ENCODE measurements at places on chromosomes 16 and 17.

DNA sequence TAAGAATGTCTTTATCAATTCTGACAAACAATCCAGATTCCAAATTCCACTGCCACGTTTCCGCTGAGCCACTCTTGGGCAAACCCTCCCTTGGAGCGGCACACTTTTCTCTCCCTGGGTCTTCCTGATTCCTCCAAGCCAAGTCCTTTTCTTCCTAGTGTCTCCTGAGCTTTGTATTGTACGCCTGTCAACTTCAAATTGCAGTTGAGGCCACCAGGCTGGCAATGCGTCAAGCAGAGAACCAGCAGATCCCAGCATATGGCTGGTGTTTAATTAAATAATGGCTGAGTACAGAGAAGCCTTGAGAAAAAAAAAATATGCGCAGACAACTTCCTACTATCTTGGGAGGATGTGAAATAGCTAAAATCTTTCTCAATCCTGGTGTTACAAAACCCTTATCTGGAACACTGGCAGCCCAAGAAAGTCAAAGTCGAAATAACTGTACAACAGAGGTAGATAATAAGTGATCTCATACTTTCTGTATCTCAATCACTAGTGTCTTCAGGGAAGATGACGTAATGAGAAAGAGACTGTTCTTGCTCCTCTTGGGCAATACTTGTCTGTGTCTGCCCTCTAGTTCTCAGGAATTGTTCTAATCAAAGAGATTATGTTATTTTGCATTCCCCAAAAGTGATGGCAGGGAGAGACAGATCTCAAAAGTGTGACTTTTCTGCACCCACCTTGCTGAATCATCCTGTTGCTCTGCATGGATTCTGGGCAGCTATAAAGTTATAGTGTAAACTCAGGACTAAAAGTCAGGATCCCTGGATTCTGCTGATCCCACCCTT is 15.0 kb downstream of the SMIM36 start:
- no peaks in the 10 kb centered on the region for H3K36me3 ChIP-seq
- no peaks in the 10 kb centered on the region for H3K4me1 ChIP-seq
- H3K27ac ChIP-seq: no peak overlapping the region
- H3K4me3 ChIP-seq: no peak overlapping the region
- peaks cover 27% of the 10 kb centered on the region for H3K27me3 ChIP-seq
- no peak for DNase-seq

- no peaks in the 10 kb centered on the region for H3K4me1 ChIP-seq
- no peaks in the 10 kb centered on the region for H3K27me3 ChIP-seq
- H3K4me3 ChIP-seq: no peak overlapping the region
- no peak overlapping the region for H3K27ac ChIP-seq
These were observed 581.7 kb downstream of the MAF start for GRCh38 chr16:79018650-79019429.

DNA sequence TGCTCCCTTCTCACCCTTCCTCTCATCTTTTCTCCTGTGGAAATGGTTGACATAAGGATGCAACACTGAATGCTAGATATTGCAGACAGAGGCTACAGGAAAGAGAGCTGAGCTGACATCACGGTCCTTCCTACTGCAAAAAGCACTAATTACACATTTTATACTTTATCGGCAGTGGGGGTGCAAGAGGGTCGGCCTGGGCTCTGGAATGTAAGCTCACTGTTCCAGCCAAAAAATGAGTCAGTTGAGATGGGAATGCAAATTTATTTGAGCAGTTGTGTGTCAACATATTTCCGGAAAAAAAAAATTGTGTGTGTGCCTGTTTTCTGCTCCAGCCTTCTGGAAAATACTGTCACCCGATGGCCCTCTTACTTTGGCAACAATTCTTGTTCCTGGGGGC is 14.1 kb upstream of the MRTFB start:
- no peak overlapping the region for H3K27ac ChIP-seq
- DNase-seq: no peak
- H3K4me1 ChIP-seq: no peaks in the 10 kb centered on the region
- H3K4me3 ChIP-seq: no peak overlapping the region

DNA sequence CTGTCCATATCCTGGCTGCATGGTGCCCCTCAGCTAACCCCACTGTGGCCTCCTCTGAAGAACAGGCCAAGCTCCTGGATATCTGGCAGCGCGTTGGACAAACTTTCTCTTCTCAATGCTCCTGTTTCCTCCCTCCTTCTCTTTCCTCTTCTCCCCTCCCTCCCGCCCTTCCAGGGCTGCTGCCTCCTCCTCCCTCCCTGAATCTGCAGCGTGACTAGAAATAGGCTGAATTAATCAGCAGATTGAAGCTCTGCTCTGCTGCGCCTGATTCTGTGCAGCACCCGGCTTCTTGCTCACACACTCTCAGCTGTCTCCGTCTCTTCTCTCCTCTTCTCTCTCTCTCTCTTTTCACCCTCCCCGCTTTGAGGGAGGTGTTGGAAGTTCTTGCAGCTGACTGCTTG is 19.8 kb downstream of the TMEM94 start:
- no peaks in the 10 kb centered on the region for H3K4me1 ChIP-seq
- peaks cover 11% of the 10 kb centered on the region for H3K36me3 ChIP-seq
- H3K27ac ChIP-seq: no peak overlapping the region
- no peak overlapping the region for H3K4me3 ChIP-seq

DNA sequence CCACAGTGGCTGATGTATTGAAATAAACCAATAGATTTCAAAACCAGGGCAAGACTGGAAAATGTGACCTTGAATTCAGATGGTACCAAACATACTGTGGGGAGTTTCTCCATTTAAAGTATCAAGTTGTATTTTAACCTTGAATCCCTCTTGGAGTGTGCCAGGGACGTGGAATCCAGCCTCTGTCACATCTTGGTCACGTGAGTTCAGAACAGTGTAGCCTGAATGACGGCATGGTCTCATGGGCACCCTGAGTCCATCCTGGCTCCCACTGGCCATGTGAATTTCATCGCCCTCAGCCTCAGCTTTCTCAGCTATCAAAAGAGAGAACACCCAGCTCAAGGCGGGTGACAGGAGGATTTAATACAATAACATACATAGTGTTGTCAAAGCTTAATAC is 6.8 kb downstream of the ZNF771 start:
- H3K4me3 ChIP-seq: no peak overlapping the region
- DNase-seq: no peak
- H3K27ac ChIP-seq: peak overlapping the region; percentile 40
- peaks cover 31% of the 10 kb centered on the region for H3K4me1 ChIP-seq

GRCh38 chr16:65783709-65784474 is 582.6 kb upstream of the CDH5 start:
- no peaks in the 10 kb centered on the region for H3K27me3 ChIP-seq
- no peak overlapping the region for H3K27ac ChIP-seq
- H3K36me3 ChIP-seq: no peaks in the 10 kb centered on the region
- no peak overlapping the region for H3K4me3 ChIP-seq
- no peak for DNase-seq

- H3K36me3 ChIP-seq: peaks cover 2% of the 10 kb centered on the region
- H3K27ac ChIP-seq: no peak overlapping the region
- H3K4me1 ChIP-seq: peaks cover 5% of the 10 kb centered on the region
- DNase-seq: no peak
- no peaks in the 10 kb centered on the region for H3K27me3 ChIP-seq
These were observed 13.1 kb downstream of the RAPGEFL1 start for GRCh38 chr17:40190197-40191021.

- no peak overlapping the region for H3K27ac ChIP-seq
- H3K36me3 ChIP-seq: no peaks in the 10 kb centered on the region
- no peaks in the 10 kb centered on the region for H3K4me1 ChIP-seq
- H3K4me3 ChIP-seq: no peak overlapping the region
- no peaks in the 10 kb centered on the region for H3K27me3 ChIP-seq
- DNase-seq: no peak
These were observed 413.9 kb upstream of the MAF start for GRCh38 chr16:80014241-80014939.

- H3K36me3 ChIP-seq: no peaks in the 10 kb centered on the region
- H3K27ac ChIP-seq: no peak overlapping the region
- no peaks in the 10 kb centered on the region for H3K27me3 ChIP-seq
- no peak for DNase-seq
These were observed 2.6 kb downstream of the AOC3 start for GRCh38 chr17:42853597-42853967.

GRCh38 chr16:85316321-85316919 is 204.1 kb upstream of the CIBAR2 start:
- H3K27me3 ChIP-seq: no peaks in the 10 kb centered on the region
- H3K27ac ChIP-seq: no peak overlapping the region
- no peaks in the 10 kb centered on the region for H3K36me3 ChIP-seq
- peak; percentile 40 for DNase-seq

- no peaks in the 10 kb centered on the region for H3K27me3 ChIP-seq
- no peaks in the 10 kb centered on the region for H3K4me1 ChIP-seq
- H3K27ac ChIP-seq: no peak overlapping the region
- no peak for DNase-seq
These were observed 131.7 kb downstream of the FOXL1 start for GRCh38 chr16:86709902-86710601.

DNA sequence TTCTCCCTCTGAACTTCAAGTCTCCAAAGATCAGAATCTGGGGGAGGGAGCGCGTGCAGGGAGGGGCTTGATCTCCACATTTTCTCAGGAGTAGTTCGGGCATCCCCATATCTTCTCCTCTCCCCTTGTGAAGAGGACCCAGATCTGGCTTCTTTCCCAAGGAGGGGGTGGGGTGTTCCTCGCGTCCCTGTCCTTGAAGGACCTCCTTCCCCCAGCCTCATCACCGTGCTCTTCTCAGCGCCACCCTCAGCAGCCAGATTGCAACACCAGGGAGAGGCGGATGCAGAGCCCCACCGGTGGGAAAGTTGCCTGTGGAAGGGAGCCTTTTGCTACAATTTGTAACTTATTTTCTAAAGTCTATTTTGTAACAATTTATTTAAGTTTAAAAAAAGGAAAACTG is 5.7 kb downstream of the PRSS53 start:
- no peaks in the 10 kb centered on the region for H3K27me3 ChIP-seq
- peaks cover 3% of the 10 kb centered on the region for H3K4me1 ChIP-seq
- DNase-seq: no peak
- H3K27ac ChIP-seq: no peak overlapping the region
- peaks cover 29% of the 10 kb centered on the region for H3K36me3 ChIP-seq

GRCh38 chr17:17819561-17819995 is 17.2 kb downstream of the SREBF1 start:
- H3K27me3 ChIP-seq: no peaks in the 10 kb centered on the region
- peak; percentile 84 for DNase-seq

- H3K27me3 ChIP-seq: no peaks in the 10 kb centered on the region
- no peaks in the 10 kb centered on the region for H3K4me1 ChIP-seq
- DNase-seq: no peak
- no peak overlapping the region for H3K27ac ChIP-seq
- no peaks in the 10 kb centered on the region for H3K36me3 ChIP-seq
- H3K4me3 ChIP-seq: no peak overlapping the region
These were observed 6.3 kb downstream of the RCVRN start for GRCh38 chr17:9898812-9899211.

DNA sequence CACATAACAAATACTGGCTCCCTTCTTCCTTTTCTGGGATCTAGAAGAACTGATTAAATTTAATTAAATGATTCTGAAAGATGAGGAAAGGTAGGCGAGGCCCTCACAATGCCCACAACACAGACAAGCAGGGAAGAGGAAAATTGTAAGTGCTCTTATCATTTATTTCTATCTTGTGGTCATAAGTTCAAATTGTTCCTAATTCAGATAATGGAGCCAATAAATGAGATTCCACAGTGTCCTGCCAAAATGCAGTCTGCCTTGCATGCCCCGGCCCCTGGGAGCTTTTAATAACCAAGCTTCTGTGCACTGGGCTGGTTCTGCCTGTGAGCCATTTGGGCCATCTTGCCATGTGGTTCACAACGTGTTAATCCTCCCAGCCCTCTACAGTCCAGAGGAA is 97.0 kb downstream of the CMC2 start:
- no peaks in the 10 kb centered on the region for H3K4me1 ChIP-seq
- H3K36me3 ChIP-seq: no peaks in the 10 kb centered on the region
- no peaks in the 10 kb centered on the region for H3K27me3 ChIP-seq
- H3K4me3 ChIP-seq: no peak overlapping the region
- DNase-seq: no peak

- no peaks in the 10 kb centered on the region for H3K36me3 ChIP-seq
- H3K27me3 ChIP-seq: no peaks in the 10 kb centered on the region
- DNase-seq: no peak
- H3K4me1 ChIP-seq: no peaks in the 10 kb centered on the region
These were observed 292.1 kb downstream of the SNX29 start for GRCh38 chr16:12268606-12269005.

DNA sequence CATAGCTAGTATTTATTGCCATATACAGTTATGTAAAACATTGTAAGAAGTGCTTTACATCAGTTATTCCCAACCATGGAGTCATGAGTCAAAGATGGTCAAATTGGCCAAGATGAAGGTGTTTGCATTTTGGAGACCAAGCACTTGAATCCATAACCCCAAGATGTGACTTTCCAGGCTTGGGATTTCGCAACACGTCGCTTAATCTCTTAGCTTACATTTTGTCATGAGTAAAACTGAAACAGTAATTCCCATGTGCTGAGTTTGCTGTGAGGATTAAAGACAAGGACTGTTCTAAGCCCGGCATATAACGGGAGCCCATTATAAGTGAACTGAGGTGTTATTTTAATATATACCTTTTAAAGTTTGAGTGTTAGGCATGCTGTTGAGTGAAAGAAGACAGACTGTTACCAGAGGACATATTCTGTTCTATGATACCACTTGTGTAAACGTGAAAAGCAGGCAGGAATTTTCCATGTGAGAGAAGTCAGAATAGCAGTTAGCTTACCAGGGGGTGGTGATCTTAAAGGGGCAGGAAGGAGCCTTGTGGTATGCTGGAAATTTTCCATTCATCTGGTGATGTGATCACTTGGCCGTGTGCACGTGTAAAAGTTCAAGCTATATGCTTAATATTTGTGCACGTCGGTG is 484.9 kb downstream of the WWOX start:
- H3K36me3 ChIP-seq: no peaks in the 10 kb centered on the region
- H3K27me3 ChIP-seq: no peaks in the 10 kb centered on the region
- DNase-seq: no peak

DNA sequence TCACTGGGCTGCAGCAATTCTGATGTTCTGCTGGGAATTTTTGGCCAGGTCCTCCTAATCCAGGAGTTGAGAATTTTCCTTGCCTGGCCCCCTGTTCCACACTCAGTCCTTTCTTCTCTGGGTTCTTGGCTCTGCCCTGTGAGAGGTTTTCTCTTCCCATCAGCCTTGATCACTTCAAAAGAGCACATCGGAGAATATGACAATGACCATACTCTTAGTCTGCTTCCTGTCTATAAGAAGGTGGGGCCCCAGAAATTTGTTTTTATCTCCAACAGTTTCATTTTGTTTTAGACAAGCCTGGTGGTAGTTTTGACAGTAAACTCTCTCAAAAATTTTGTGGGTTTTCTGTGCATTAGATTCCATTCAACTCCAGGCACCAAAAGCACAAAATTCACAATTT is 70.7 kb downstream of the C17orf67 start:
- no peak for DNase-seq
- peak overlapping the region; percentile 52 for H3K4me3 ChIP-seq
- H3K4me1 ChIP-seq: peaks cover 18% of the 10 kb centered on the region
- peaks cover 3% of the 10 kb centered on the region for H3K27me3 ChIP-seq
- peak overlapping the region; percentile 84 for H3K27ac ChIP-seq

- H3K27me3 ChIP-seq: peaks cover 11% of the 10 kb centered on the region
- H3K4me3 ChIP-seq: no peak overlapping the region
These were observed 141.6 kb downstream of the HS3ST2 start for GRCh38 chr16:22955461-22956070.

GRCh38 chr17:32483451-32484019 is 3.3 kb upstream of the CDK5R1 start:
- no peak overlapping the region for H3K27ac ChIP-seq
- H3K4me3 ChIP-seq: no peak overlapping the region
- no peaks in the 10 kb centered on the region for H3K27me3 ChIP-seq
- H3K4me1 ChIP-seq: peaks cover 14% of the 10 kb centered on the region
